ENCODE measurements at places on chromosomes 6 and 20.

DNA sequence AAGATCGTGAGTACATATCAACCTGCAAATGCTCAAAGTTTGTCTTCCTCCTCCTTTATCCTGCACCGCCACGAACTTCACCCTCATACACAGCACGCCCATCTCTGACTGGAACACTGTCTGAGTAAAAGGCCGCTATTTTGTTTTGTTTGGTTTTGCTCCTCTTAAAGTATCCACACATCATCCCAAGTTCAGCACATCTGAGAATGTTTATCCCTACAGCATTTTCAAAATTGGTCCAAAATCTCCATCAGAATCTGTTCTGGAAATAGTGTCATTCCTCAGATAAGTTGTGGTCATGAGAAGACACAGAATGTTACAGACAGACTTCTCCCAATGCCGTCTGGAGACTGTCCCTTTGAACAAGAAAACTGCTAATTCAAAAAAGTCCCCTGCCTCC is 251.6 kb upstream of the ARID1B start:
- no peak for DNase-seq

DNA sequence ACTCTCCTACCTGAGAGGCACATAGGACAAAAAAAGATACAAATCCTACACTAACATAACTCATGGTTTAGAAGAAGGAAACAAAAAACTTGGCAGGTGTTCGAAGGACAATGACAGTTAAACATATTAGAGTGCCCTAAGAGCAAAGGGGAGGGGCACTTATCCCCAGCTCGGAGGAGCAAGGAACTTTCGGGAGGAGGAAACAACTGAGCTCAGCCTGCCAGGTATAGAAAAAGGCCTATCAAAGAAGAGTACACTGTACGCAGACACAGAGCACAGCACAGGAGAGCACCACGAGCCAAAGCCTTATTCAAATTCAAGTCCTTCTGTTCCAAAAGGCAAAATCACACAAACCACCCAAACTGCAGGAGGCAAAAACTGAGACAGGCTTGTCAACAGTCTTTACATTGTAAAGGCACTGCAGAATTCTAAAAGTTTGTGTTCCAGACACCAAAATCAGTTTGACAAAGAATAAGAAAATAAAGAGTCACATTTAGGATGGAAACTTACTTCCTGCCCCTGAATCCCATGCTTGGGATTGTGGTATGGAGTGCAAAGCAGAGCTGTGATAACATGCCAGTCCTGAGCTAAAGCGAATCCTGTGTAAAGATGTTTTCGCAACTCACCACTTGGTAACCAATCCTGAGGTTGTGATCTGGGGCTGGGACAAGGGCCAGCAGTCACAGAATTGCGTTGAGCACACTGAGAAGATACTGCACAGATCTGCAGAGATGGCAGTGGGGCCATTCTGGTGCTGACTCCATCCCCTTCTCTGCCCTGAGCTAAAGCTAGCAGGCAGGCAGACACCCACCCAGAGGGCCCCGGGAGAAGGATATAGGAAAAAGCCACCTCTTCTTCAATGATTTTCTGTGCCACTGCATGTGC is 108.6 kb downstream of the CHD6 start:
- DNase-seq = no peak

GRCh38 chr20:60262967-60263603 is 304.9 kb downstream of the CDH26 start:
- DNase-seq = peak; percentile 20

GRCh38 chr6:80341330-80341729 is 234.9 kb downstream of the BCKDHB start:
- DNase-seq = no peak

DNA sequence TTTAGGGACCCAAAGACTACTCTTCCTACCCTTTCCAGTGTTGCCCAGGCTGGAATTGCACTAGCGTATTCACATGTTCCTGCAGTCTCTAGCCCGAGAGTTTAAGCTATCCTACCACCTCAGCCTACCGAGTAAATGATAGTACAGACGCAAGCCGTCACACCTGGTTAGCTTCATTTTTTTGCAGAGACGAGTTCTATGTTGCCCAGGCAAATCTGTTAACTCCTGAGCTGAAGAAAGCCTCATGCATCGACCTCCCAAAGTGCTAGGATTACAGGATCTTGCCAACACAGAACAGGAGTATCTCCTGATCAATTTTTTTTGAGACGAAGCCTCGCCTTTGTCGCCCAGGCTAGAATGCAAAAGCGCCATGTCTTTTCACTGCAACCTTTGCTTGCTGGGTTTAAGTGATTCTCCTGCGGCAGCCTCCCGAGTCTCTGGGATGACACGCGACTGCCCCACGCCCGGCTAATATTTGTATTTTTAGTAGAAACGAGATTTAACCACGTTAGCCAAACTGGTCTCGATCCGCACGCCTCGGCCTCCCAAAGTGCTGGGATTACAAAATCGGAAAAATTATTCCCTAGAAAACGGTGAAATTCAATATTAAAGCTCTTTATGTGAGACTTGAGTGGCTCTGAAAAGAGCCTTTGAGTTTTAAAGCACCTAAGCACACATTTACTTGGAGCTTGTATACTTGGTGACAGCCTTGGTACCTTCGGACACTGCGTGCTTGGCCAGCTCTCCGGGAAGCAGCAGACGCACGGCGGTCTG is 128.5 kb downstream of the HFE start:
- no peak for DNase-seq

- DNase-seq = no peak
Measured at GRCh38 chr20:19749618-19750071, 8.4 kb upstream of the RIN2 start.

DNA sequence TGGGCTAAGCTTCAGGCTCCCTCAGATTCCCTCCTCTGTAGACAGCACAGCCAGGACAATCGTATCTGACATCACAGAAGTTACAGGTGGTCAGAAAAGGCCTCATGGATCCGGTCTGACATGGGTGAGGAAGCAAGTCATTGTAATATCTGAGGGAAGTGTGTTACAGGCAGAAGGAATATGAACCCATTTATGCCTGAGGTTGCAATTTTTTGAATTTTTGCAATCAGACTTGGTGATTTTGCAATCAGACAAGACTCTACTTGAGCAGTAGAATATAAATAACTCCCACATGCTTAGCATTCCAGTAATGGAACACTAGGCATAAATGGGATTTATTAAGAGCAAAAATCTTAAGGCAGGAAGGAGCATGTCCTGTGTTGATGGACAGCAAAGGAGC is 52.1 kb downstream of the CBLN4 start:
- DNase-seq = no peak

DNA sequence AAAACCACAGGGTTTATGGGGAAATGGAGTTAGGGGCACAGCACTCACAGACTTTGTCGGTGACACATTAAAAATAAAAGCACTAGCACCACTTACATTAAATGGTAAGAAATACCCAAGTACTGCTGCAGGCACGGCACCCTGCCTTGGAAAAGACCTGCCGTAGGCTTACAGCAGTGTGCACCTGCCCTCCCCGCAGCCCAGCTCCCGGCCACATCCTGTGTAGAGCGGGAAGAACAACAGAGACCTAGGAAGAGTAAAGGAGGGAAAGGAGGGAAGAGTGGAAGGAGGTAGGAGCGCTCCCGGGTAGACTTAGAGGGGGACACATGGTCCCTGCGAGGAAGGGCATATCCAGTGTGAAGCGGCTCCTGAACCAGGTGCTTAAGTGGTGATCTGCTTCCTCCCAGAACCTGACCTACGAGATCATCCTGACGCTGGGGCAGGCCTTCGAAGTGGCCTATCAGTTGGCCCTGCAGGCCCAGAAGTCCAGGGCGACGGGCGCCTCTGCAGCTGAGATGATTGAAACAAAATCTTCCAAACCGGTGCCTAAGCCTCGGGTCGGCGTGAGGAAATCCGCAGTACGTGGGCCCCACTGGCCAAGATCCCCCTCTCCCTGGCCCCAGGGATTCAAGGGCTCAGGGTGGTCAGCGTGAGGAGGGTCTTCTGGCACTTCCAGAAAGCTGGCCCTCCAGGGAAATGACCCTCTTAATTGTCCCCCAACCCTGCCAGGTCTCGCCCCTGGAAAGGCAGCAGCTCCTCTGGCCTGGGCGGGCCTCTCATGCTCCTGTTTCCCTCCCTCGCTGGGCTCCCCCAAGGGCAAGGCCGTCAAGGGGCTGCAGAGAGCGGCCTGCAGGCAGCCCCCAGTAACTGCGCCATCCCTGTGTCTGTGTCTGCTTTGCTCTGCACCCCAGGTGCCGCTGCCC is 55.5 kb downstream of the TCP11 start:
- no peak for DNase-seq

- no peak for DNase-seq
Measured at GRCh38 chr20:40868551-40869217, 159.9 kb upstream of the TOP1 start.

DNA sequence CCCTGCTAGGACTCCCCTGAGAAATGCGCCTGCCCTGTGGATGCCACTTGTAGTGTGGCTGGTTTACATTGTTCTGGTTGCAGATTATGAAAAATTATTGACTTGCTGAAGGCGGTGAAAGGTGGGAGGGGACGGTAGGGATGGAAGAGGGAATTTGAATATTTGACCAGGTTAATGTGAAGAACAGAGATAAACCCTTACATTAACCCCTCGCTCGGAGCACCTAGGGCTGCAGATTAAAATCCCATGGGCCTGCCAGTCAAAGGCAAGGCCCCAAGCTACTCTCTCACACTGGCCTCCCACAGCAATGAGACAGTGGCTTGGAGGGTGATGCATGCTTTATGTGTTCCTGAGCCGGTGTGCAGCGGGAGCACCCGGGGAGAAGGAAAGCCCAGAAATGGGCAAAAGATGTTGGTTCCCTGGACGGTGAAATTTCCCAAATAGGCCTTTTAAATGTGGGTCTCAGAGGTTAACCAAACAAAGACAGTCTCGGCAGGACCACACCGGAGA is 2.5 kb downstream of the FOXF2 start:
- no peak for DNase-seq

GRCh38 chr6:36219081-36219480 is 22.5 kb downstream of the BRPF3 start:
- no peak for DNase-seq

DNA sequence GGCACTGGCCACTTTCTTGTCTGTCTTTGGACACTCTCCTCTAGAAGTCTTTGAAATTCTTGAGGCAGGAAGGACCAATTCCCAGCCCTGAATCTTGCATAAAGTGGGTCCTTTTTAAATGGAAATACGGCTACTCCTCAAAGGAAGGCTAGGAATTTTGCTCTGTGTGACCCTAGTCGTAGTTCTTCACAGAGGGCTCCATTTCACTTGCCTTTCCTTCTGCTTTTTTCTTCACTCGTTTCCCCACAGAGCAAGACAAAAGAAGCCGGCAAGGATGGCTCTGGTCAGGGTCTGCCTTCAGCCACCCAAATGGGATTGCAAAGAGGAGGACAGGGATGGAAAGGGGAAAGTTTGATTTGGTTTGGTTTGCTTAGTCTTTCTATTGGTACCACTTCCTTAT is 25.8 kb downstream of the HLA-E start:
- DNase-seq = no peak

DNA sequence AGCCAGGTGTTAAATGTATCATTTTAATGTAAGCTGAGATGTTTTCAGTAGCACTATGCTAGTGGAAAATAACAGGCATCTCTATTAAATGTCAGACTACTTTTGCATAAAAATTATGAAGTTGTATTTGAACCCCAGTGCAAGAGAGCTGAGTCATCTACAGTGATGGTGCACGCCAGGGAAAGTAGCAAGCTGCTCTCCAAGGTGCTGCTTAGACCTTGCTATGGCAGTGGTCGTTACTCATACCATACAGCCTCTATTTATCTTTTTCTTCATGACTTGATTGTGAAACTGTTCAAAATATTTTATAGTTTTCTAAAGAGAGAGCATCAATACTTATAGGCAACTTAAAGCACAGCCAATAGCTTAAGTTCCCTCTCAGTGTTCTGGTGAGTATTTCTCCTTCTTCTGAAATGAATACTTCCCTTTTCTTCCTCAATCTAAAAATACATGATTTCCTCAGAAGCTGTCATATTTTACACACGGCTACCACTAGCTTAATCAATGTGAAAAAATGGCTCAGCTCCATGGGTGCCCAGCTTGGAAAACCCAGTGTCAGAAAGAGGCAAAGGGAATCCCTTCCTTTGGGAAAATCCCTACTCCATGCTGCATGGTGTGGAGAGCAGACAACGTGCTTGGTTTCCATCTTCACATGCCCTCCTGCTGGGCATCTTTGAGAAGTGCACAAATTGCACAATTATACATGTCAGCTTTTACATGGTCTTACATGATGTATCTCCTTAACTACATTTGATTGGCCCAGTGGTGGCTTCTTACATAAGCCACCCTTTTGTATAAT is 105.6 kb downstream of the ELOVL4 start:
- DNase-seq = no peak

DNA sequence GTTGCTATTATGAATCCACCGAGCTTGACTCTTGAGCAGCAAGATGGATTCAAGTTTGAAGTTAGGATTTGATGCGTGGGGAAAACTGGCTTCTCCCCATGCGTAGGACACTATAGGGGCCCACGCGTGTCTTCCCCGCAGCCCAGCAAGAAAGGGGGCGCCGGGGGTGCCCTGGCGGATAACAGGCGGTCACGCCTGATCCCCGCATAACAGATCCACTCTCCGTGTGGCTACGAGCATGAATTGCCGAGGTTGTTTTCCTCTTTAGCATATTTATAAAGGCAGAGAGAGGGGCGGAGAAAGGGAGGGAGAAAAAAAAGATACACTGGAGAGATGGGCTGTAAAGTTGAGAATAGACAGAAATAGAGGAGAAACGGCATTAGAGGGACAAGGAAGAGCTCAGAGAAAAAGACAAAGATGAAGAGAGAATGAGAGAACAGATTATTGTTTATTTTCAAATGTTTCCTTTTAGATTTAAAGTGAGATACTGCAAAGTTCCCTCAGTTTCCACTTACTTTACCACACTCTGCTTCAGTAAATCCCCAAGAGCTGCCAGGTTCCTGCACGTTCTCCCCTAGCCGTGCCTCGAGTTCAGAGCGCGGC is 32.0 kb downstream of the TFAP2A start:
- DNase-seq = no peak

GRCh38 chr6:166851426-166851825 is 104.9 kb downstream of the RNASET2 start:
- DNase-seq = no peak

DNA sequence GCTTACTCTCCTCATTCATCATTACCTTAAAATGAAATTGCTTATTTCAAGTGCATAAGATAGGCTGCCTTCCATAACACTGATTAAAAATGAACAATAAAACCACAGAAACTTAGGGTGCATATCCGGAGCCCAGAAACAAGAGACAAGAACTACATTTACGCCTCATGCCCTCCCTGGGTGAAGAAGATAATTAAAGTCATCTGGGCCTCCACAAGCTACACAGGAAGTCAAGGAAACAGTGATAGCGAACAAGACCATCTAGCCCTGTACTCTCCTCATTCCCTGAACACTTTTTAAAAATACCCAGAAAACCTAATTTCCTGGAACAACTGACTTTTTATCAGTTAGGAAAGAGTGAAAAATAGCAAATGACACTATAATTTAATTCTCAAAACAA is 6.3 kb downstream of the SOD2 start:
- DNase-seq = no peak

DNA sequence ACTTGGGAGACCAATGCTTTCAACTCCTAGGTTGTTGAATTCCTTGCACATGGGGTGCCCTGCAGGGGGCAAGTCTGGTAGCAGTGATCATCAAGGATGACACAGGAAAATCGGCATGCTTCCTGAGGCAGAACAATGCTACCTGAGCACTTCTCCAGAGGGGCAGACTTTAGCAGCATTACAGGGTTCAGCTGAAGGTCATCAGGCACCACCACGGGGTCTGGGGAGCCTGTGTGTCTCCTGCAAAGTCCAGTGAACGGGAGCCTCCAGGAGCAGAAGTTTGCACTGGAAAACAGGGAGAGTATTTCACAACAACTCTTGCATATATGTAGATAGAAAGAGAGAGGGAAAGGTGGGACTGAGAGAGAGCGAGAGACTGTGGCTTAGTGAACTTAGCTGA is 10.2 kb downstream of the VSX1 start:
- DNase-seq = no peak

Measured in neural crest cell (in vitro differentiated cells).